ENCODE measurements at places on chromosomes 12 and 14. TPM values are rescaled to one million over a fixed set of nuclear protein-coding genes. Genes with fewer than 3 reads are reported as not detected.

Gene SLC6A15
- total RNA-seq, result not detected

Gene BATF
- total RNA-seq, result not detected

Gene IFNG-AS1
- 1.5 TPM for total RNA-seq

Gene RFX4
- total RNA-seq, result not detected

Gene PPP1R1A
- total RNA-seq, result 1.5 TPM

Gene TMEM119
- total RNA-seq, result 2.1 TPM

All from Peyer's patch (tissue), 4 donors.